Panc1 (cell line): ENCODE measurements at places on chromosomes 2 and 18.
A peak's percentile ranks its signal among the peaks of the same experiment; 100 is the strongest.

GRCh38 chr2:133841900-133842299 is 273.6 kb upstream of the NCKAP5 start:
- no peak for DNase-seq

DNA sequence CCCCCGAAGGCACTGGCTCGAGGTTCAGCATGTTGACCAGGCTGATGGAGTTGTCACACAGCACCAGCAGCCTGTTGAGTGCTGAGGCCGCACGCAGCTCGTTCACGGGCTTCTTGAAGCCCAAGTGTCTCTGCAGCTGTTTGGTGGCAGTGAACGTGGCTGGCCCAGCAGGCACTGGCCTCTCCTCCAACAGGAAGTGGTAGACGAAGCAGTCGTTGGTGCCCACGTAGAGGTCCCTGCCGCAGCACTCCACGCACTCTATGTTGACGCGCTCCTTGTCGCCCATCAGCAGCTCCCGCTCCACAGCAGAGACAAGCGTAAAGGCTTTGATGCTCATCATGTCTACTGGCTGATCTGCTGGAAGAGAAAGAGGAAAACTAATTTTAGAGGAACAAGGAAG is 21.6 kb downstream of the TGFBRAP1 start:
- no peak for DNase-seq

DNA sequence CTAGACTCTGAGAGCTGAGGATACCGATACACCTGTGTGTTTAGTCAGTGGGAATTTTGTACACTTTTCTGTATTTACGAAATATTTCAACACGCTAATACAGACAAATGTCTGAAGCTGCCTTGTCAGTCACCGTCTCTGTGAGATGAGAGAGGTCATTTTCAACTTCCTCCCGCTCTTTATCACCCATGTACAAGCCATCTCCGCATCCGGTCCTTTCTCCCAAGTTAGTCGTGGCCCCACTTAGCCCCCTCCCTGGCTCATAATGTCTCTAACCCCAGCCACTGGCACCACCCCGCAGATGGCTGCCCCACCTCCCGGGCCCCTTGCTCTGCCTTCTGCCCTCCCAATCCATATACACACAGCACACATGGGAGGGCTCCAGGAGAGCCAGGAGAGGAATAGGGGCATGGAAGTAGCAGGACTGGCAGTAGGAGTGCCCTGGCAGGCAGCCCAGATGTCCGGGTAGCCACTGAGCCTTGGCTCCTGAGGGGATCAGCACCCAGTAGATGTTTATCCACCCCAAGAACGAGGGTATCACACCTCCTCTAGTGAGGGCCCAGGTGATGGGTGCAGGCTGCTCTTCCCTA is 2.0 kb upstream of the RUFY4 start:
- DNase-seq = no peak

- no peak for DNase-seq
Observed at GRCh38 chr2:65639156-65639864, 206.9 kb upstream of the SPRED2 start.

DNA sequence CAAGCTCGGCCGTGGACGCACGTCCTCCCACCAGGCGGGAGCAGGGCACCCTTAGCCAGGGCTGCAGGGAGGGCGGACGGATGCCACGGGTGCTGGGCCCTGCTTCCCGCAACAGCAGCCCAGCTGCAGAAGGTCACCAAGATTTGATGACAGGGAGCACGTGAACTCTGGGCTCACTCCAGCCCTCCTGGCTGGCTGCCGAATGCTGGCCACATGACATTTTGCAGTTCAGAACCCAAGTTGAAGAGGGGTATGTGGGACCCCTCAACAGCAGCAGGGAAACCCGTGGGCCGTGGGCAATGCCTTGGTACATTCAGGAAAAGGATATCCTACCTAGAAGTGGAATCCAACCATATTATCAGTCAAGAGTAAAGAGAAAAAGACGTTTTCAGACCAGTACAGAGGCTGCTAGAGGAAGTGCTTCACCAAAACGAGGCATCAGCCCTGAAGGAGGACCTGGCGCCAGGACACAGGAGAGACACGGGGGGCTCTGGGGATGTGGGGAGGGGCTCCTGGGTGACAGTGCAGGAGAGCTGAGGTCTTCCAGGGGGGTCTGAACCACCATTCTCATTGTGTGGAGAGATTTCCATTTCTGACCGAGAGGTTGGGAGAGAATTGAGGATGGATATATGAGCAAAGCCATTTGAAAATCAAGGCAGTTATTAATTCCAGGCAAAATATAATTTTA is 107.4 kb upstream of the CTDP1 start:
- DNase-seq = no peak

GRCh38 chr18:23099621-23100020 is 35.7 kb upstream of the CABLES1 start:
- peak; percentile 85 for DNase-seq

GRCh38 chr18:505483-506122 is 5.1 kb upstream of the COLEC12 start:
- no peak for DNase-seq

GRCh38 chr2:131023758-131024157 is 69.5 kb downstream of the FAM168B start:
- no peak for DNase-seq

- no peak for DNase-seq
Observed at GRCh38 chr2:157900203-157900602, 24.1 kb upstream of the ACVR1 start.

GRCh38 chr2:111095434-111095833 is 25.3 kb upstream of the BCL2L11 start:
- no peak for DNase-seq

- no peak for DNase-seq
Observed at GRCh38 chr2:26587994-26588393, 53.2 kb downstream of the CIB4 start.

- DNase-seq = no peak
Observed at GRCh38 chr18:79327199-79327721, 68.5 kb upstream of the NFATC1 start.
